Right lung (tissue), 10 donors: ENCODE measurements at places on chromosomes 16 and 17.
A peak's percentile ranks its signal among the peaks of the same experiment; 100 is the strongest.

- DNase-seq, result no peak
Measured at GRCh38 chr17:79934653-79934970, 95.4 kb upstream of the CBX4 start.

GRCh38 chr16:2977440-2977839, 2.8 kb downstream of the PKMYT1 start:
- DNase-seq, result peak; percentile 72

DNA sequence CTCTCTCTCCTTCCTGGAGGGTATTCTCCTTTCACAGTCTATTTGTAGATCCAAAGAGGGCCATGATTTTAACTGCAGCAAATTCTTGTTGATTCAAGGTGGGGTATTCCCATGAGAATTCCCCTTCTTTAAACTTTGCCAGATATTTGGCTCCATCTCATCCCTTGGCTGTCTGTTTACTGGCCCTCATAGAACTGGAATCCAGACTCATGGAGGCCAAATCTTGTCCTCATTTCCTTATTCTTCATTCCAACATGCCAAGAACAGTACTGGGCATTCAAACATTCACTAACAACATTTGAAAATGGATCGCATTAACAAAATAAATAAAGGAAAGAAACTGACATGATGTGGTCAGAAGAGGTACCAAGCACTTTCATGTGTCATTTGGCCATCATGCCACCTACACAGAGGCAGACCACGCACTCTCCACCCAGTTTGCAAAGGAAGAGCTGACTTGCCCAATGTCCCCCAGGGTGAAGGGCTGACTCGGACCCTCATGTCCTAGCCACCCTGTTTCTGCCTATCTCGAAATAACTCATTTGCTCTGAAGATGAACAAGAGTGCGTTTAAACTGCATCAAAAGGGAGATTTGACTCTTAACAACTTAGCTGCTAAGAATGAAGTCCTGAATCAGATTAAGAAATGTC, 23.1 kb upstream of the SLC35B1 start:
- no peak for DNase-seq

DNA sequence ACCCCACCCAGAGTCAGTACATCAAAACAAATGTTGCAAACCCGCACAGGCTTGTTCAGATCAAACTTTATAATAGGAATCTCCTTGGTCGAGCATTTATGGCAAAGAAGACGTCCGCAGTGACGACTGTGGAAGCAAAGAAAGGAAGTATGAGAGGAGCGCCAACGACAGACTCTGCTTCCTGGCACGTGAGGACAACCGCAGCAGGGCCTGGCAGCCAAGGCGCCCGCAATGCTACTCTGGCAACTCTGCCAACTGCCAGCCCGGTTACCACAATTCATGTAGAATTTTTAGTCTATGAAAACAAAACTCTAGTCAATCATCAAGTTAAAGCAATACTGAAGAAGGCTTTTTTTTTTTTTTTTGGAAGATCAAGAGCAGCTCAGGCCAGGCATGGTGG, 24.8 kb downstream of the CYB5D2 start:
- no peak for DNase-seq

- DNase-seq, result no peak
Measured at GRCh38 chr17:49523706-49524472, 28.8 kb downstream of the NGFR start.

- DNase-seq, result no peak
Measured at GRCh38 chr17:34665150-34665806, 85.9 kb downstream of the TMEM132E start.

DNA sequence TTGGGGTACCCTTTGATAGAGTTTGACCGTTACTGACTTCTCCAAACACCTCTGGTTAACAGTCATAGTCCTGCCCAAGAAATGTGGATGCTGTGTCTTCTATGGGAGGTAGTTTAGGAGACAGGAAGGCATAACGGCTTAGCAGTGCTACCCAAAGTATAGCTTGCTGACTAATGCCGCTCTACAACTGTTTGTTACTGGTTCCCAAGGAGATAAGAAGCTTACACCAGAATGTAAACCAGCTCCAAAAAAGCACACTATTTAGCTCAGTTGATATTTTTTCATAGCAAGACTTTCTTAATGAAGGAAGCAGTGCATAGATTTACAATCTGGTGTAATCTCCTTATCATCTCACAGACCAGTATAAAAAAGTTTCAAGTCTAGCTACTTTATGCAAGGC, 95.7 kb downstream of the HS3ST3B1 start:
- DNase-seq, result peak; percentile 22

DNA sequence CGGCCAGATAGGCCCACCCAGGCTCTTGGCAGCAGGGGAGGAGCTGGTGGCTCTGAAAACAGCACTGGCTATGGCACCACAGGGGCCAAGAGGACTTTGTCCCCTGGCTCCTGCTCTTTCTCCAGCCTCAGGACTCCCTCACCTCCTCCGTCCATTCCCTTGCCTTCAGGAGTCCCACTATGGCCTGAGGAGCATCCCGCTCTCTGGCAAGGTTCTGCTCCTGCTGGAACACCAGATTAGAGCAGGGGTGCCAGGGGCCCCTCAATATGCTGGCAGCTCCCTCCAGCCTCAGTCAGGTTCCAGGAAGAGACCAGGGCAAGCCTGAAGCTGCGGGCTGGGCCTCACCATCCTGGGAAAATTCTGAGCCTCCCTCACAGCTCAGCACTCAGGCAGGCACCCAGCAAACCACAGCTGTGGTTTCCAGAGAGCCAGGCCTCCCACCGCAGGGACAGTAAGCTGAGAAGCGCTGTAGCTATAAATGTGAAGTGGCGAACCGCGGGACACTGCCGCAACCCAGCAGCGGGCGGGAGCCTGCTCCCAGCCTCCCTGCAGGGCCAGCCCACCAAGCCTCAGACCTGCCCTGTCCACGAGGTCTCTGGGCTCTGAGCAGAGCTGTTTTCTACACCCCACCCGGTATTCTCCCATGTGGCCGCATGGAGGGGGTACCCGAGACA, 25.7 kb downstream of the C17orf100 start:
- DNase-seq, result no peak
